ENCODE measurements at places on chromosomes 1 and 21.

DNA sequence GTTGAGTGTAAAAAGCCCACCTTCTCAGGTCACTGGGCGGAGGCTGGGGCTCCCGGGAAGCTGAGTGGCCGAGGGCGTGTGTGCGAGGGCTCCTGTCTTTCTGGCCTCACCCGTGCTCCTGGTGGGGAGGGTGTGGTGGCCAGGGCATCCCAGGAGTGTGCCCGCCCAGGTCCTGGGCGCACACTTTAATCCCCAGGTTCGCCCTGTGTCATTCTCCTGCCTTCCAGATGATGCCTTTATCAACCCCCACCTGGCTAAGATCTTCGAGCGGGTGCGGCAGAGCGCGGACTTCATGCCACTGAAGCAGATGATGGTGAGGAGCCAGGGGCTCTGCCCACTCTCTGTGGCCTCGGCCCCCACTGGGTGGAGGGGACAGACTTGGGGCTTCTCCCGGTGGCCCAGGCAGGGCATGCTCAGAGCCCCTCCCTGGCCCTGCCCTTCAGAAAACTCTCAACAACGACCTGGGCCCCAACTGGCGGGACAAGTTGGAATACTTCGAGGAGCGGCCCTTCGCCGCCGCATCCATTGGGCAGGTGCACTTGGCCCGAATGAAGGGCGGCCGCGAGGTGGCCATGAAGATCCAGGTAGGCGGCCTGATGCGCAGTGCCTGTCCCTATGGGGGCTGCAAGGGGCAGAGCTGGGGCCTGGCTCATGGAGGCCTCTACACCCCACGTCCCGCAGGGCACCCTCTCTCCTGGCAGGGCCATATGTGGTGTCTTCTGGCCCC, 42.5 kb downstream of the COQ8A start:
- DNase-seq, result no peak

DNA sequence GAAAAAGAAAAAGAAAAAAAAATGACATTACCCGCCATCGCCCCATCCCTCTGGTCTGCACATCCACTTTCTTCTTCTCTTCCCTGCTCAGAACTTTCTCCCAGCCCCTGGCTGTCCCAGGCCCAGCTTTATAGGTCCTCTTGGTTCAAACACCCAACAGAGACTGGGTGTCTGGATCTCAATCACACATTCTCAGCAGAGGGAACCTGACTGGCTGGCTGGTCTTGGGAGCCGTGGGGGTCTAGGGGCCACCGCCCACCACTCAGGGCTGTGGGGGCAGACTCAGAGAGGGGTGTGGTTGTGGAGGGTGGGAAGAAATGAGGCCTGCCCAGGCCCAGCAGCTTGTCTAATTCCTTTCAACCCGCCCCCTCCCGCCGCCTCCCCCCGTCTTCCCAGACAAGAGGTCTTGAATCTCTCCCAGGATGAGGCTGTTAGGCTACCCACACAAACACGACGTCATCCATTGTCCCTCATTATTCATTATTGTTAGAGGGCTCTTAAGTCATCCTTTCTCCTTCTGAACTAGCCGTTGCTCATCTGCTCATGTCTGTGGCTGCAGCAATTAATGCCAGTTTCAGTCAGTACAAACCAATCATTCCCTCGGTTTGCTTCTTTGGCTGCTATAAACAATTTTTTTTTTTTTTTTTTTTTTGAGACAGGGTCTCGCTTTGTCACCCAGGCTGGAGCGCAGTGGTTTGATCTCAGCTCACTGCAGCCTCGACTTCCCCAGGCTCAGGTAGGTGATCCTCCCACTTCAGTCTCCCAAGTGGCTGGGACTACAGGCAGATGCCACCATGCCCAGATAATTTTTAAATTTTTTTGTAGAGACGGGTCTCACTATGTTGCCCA, 40.6 kb upstream of the CLIC4 start:
- no peak for DNase-seq

DNA sequence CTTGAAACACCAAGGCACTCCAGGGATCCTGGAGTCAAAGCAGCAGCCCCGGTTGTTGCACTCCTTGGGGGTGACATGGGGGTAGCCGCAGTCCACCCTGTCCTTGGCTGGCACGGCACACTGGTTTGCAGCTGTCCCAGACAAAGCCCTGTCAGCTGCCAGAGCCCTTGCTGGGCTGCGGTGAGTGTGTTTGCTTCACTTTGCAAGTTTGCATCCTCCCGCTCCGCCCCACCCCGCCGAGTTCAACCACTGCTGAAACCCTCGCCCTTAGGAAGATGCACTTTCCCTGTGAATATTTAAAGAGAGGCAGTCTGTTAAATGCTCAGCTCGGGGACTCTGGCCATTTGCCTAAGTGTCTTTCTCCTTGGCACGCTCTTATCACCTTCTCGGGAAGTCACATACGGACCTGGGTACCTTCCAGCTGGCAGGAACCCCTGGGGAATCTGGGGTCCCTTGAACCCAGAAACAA, 1.7 kb downstream of the TFF3 start:
- peak; percentile 52 for DNase-seq

DNA sequence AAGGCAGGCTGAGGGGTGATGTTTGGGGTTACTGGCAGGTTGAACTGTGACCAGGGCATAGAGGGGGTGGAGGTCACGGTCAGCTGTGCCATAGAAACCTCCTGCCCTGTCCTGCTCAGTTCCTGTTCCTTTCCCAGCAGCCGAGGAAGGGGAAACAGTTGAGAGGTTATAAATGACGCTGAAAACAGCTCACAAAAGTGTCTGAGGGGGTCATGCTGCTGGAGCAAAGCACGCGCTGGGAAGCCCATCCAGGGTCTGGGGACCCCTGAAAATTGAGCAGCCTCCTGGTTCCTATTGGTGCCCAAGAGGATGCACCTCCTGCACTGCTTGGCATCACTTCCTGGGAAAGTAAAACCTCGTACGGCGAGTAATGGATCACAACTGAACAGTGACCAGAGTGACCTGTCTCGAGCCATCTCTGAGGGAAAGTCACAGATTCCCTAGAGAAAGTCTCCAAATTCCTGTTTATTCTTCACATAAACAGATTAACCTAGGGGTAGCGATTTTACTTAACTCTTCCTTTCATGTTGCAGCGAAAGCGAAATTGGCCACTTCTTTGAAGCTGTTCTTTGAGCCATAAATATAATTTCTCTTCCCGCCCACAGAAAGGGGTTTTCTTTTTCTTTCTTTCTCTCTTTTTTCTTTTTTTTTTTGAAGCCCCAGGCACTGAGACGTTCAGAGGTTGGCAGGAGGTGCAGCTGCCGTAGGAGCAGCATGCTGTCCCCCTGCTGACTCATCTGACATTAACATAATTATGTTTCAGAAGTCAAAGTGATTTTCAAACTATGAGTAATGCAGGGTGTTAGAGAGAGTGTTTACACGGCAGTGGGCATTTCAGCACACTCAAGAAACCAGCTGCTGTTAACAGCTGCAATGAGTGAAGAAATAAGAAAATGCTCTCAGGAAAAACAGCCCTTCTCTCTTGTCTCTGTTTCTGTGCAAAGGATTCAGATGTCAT, 41.8 kb upstream of the ATF3 start:
- peak; percentile 78 for DNase-seq

DNA sequence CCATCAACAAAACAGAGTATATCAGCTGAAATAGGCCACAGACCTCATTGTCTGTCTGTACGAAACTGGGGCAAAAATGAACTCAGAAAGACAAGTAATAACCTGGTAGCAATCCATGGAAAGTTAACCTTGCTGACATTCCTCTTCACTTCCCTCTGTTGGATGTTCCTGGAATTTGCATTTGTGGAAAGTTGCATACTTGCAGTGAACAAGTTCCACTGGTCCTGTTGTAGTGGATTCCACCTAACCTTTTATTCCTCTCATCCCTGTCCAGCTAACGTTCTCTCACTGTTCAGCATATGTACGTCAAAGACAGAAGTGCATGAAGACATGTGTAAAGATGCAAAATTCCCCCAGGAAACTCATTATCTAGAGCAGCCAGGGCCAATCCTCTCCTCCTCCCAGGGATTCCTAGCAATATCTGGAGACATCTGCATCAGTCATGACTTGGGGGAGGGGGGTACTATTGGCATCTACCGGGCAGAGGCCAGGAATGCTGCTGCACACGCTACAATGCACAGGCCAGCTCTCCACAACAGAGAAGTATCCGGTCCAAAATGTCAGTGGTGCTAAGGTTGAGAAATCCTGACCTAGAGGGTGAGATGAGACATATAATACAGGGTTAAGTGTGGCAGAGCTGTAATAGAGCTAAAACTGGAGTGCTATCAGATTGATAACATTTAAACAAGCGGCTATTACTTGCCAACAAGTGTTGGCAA, 8.2 kb downstream of the LPAR3 start:
- no peak for DNase-seq

GRCh38 chr1:241837901-241838300, 10.1 kb upstream of the EXO1 start:
- DNase-seq, result no peak

- DNase-seq, result no peak
These were observed 9.6 kb upstream of the SFT2D2 start for GRCh38 chr1:168216171-168216570.

DNA sequence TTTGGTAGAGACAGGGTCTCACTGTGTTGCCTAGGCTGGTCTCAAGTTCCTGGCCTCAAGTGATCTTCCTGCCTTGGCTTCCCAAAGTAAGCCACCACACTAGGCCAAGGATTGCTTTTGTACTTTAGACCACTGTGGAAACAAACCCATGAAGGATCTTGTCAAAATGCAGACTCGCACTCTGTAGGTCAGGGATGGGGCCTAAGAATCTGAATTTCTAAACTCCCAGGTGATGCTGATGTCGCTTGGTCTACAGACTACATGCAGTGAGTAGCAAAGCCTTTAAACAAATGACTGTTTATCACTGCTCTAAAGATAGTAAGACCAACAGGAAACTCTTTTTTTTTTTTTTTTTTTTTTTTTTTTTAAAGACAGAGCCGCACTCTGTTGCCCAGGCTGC, 54.1 kb upstream of the MUTYH start:
- DNase-seq, result peak; percentile 25

- DNase-seq, result no peak
These were observed 8.7 kb upstream of the GPX7 start for GRCh38 chr1:52593495-52593894.

- no peak for DNase-seq
These were observed 1164.4 kb upstream of the ADGRL4 start for GRCh38 chr1:80170811-80171485.

DNA sequence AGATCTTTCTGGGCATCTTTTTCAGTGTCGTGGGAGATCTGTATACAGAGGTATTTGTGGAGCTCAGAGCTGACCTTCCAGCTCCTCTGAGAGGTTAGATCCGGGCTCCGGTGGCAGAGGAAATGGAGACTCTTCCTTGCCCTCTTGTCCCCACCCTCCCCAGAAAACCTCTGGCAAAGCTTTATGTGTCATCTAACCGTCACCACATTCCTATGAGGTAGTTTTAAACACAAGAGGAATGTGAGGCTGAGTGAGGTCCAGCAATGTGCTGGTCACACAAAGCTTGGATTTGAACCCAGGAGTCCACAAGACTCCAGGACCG, 1.2 kb downstream of the CD160 start:
- no peak for DNase-seq

Measured in NB4 (cell line).